Right kidney (tissue), 9 donors: ENCODE measurements at places on chromosomes 3 and 15.
A peak's percentile ranks its signal among the peaks of the same experiment; 100 is the strongest.

DNA sequence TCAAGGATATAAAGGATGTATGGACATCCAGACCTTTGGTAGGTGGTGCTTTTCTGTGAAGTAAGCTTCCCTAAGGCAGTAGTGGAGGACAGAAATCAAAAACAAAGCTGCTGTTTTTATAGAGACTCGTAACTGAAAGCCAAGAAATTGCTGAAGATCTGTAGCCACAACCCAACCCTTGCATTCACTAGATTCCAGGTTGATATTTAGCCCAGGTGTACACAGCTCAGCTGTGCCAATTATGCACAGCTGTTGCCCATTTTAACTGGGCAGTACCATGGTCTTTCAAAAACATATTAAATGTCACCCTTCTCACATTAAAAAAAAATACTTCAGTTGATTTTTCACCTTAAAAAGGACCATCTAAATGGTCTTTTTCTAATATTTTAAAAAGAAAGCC lies 75.8 kb downstream of the CNTN3 start:
- no peak for DNase-seq

DNA sequence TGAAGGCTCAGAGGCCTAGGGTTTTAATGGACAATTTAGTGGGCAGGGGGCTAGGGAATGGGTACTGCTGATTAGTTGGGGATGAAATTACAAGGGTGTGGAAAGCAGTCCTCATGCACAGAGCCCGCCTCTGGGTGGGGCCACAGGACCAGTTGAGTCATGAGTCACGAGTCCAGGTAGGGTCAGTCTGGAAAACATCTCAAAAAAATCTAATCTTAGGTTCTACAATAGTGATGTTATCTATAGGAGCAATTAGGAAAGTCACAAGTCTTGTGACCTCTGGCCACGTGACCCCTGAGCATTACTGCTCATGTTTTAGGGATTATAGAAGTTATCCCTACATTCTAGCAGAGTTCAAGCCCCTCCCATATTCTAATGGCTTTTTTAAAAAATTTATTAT lies 18.6 kb upstream of the IREB2 start:
- DNase-seq, result no peak

DNA sequence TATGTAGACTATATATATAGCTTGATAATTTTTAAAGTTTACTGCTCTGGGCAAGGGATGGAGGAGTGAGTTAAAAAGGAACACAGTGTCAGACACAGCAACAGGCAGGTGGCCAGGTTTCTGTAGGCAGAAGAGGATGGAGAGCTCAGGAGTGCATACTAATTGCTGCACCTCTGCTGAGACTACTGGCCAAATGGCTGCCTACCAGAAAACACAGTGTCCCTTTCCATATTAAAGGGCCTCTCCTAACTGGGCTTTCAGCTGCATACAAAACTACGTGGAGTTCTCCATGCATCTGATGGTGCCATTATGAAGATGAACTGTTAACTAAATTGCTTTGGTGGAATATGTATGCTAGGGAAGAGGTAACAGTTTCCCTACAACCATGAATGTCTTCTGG lies 1.8 kb downstream of the ATP13A4 start:
- DNase-seq, result no peak

DNA sequence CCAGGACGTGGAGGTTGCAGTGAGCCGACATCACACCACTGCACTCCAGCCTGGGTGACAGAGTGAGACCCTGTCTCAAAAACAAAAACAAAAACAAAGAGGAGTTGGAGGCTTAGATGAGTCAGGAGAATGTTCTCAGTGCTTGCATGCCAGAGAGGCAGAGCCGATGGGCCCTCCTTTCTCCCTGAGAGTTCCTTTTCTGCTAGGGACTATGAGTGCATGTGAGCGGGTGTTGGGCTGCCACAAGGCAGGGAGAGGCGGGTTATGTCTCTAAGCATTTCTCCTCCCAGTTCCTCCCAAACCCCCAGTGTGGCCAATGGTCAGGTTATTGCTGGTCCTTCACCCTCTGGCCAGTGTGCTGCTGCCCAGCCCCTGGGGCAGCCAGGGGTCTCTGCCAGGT lies 45.1 kb downstream of the RTP1 start:
- no peak for DNase-seq

DNA sequence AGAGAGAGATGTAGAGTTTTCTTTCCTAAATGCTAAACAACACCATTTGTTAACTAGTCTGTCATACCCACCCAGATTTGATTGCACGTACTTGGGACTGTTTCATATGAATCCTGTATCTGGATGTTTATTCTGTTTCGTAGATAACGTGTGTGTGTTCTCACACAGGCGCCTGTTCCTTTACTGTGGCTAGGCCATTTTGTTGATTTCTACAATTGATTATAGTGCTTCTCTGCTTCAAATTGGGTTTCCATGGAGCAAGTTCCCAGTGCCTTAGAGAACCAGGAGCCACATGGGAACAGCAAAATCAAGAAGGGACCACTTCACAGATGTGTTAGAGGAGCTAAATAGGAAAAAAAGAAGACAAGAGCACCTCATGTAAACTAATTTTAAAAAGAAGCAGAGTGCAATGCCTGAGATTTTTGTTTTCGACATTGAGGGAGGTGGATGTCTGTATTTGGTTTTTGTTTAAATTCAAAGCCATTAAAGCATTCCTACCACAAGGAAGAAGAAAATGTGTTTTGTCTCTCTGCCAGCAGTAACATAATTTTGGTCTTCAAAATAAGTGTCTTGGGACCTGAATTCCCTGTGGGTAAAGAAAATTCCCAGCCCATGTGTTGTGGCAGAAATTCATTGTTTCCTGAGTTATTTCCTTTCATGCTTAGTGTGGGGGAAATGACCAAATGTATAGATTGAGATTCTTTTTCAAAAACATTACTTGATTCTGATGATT lies 424.0 kb upstream of the C2CD4B start:
- DNase-seq, result no peak

- no peak for DNase-seq
These were observed 49.8 kb upstream of the GALNT15 start for GRCh38 chr3:16124636-16125035.

DNA sequence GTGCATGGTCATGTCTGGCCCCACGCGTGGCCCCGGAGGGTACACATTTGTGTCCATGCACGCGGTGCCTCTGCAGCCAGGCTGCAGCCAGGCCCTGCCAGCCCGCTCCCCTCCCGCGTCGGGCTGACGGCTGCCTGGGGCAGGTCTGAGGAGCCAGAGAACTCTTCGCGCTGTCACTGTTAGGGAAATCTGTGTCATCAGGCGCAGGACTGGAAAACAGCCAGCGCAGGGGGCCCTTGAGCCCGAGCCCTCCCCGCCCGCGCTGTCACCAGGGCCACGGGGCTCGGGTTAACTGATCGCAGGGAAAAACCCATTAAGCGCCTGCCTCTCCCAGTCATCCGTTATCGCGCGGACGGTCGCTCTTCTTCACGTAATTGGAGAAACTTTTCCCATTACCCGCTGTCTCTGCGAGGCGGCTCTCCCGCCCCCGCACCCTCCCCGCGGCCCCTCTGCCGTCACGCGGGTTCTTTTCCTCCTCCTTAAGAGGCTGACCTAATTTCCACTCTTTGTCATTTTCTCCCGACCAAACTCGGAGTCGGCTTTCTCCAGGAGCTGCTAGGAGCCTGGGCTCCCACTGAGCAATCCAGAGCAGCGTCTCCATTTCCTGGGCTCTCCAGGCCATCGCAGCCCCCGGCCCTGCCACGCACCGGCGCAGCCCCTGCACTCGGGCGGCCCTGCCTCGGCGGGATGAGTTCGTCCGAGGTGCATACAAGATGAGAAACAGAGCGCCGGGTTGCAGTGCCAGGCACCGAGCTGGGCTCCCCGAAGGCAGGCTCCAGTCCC lies 57.5 kb upstream of the PRR23E start:
- peak; percentile 59 for DNase-seq

DNA sequence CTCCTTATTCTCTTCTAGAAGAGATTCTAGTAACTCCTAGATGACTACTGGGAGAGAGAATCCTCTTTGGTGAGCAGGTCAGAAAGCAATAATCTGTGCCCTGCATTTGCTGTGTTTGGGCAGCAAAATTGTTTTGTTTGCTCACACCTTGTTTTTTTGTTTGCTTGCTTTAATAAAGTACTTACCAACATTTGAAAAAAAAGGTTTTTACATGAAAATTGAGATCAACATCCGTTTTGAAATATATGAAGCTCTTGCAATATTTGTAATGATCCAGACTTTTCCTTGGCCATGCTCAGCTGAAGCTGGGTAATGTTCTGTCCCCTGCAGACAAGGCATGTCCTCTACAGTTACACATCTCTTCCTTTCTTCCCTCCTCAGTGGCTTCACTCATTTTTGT lies 62.2 kb downstream of the DIPK2A start:
- no peak for DNase-seq

- no peak for DNase-seq
These were observed 9.8 kb downstream of the RAB27A start for GRCh38 chr15:55279746-55280351.

DNA sequence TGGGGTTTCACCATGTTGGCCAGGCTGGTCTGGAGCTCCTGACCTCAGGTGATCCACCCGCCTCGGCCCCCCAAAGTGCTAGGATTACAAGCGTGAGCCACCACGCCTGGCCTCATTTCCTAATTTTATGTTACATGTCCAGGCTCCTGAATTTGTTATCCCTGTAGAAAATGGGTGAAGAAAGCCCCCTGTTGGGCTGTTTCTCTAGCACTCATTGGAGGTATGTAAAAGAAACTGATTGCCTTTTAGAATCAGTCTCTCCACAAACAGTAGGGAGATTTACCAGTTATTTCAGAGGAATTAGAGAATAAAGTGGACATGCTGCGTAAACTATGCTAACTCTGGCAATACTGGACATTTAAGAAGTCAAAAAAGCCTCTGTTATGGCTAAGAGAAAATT lies 364.1 kb upstream of the TBL1XR1 start:
- DNase-seq, result no peak

DNA sequence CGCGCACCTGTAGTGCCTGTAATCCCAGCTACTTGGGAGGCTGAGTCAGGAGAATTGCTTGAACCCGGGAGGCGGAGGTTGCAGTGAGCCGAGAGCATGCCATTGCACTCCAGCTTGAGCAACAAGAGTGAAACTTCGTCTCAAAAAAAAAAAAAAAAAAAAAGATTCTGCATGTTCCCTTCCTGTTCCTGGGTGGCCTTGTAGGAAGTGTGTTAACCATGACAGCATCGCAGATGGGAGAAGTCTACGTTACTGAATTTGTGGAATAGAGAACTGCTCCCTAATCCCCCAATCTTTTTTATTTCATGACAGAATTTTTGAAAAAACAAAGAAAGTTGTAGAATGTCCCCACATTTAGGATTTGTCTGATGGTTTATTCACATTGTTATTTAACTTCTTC lies 45.4 kb downstream of the FOXL2 start:
- no peak for DNase-seq

DNA sequence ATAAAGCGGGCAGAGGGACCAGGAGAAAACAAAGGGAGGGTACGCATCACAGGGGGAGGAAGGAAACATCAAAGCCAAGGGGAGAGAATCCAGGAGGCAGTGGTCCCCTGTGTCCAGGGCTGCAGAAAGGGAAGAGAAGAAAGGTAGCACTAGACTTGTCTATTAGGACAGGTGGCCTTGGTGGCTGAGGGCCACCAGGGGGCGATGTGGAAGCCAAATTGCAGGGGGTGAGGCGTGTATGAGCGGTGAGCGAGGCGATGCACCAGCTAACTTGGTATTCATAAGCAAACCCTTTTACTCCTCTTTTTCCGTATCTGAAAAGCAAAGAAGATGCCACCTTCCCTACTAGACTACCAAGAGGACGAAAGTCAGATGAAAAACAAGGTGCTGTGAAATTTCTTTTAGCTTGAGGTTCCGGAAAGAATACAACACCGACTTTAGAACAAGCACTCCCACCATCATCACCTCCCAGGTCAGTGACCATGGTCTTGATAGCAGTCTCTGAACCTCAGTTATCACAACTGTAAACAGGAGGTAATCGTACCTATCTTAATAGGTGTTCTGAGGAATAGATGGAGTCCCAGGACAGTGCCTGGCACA lies 654.4 kb upstream of the ADAMTS9 start:
- DNase-seq, result no peak

GRCh38 chr3:157502916-157503595 lies at the start of gene VEPH1:
VEPH1 (minus strand) TSS chr3:157503416; CDS start chr3:157495349, 8,067 bp downstream.
- peak; percentile 56 for DNase-seq

GRCh38 chr3:176416870-176417269 lies 780.4 kb downstream of the TBL1XR1 start:
- no peak for DNase-seq

DNA sequence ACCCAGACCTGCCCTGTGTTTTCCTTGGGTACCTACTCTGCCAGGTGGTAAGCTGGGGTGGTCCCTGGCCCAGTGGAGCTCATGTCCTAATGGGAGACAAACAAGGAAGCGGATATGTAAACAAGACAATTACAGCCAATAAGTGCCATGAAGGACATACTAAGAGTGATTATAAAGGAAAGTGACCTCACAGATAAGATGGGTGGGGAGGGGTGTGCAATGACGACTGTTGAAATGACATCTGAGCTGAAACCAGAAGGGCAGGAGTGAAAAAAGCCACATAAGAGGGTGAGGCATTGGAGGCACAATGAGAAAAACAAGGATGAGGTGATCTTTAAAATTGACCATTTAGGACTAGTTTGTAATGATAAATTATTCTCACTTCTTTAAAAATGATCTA lies 336.2 kb upstream of the IL12A start:
- DNase-seq, result no peak

GRCh38 chr15:27563765-27564370 lies 535.2 kb downstream of the OCA2 start:
- no peak for DNase-seq

GRCh38 chr3:146646261-146646660 lies 41.1 kb upstream of the PLSCR5 start:
- DNase-seq, result no peak

DNA sequence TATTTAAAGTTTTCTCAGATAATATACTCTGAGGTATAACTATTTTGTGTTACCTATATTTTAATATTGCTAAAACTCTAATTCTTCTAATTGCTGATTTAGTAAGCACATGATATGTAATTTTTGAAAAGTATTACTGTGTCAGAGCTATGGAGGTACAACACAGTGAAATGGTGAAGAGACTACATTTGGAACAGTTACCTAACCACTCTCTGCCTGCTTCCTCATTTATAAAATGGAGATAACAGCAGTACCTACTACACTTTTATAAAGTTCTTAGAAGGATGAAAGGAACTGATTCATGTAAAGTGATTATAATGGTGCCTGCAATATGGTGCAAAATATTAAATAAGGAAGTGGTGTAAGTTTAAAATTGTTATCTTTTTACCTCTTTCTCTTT lies 16.3 kb upstream of the NEK10 start:
- DNase-seq, result no peak

DNA sequence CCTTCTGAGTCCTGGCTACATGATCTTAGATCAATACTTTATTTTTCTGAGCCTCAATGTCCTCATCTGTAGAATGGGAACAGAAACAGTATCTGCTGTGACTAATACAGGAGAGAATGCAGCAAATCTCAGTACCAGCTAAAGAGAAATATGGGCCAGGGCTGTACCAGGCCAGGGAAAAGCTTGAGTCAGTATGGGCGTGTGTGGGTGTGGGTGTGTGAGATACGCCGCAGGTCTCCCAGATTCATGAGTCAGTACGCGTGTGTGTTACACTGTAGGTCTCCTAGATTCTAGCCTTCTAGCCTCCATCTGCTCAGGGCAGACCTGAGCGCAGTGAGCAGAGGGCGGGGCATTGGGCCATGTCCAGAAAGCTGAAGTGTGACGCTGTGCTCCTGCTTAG lies 15.2 kb downstream of the GNAI2 start:
- DNase-seq, result no peak
